ENCODE measurements at places on chromosomes 13 and 19.

DNA sequence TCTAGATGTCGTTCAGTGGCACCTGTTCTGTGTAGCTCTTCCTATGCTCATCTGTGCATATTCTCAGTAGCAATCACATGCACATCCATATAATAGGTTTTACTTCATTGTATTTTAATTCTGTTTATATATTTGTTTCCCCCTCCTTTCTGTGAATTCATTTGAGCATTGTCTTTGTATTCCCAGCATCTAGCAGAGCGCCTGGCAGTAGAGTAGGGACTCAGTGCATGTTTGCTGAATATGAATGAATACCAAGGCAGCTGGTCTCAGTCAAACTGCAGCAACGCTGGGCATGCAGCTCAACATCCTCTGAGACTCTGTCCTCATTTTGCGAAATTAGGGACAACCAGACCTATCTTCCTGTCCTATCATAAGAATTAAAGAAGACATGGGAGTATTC, 330.1 kb downstream of the SPRY2 start:
- DNase-seq: no peak

- peak; percentile 40 for DNase-seq
Observed at GRCh38 chr13:45446181-45446580, 18.6 kb upstream of the COG3 start.

GRCh38 chr19:5339198-5339949, 1.2 kb downstream of the PTPRS start:
- DNase-seq: no peak

DNA sequence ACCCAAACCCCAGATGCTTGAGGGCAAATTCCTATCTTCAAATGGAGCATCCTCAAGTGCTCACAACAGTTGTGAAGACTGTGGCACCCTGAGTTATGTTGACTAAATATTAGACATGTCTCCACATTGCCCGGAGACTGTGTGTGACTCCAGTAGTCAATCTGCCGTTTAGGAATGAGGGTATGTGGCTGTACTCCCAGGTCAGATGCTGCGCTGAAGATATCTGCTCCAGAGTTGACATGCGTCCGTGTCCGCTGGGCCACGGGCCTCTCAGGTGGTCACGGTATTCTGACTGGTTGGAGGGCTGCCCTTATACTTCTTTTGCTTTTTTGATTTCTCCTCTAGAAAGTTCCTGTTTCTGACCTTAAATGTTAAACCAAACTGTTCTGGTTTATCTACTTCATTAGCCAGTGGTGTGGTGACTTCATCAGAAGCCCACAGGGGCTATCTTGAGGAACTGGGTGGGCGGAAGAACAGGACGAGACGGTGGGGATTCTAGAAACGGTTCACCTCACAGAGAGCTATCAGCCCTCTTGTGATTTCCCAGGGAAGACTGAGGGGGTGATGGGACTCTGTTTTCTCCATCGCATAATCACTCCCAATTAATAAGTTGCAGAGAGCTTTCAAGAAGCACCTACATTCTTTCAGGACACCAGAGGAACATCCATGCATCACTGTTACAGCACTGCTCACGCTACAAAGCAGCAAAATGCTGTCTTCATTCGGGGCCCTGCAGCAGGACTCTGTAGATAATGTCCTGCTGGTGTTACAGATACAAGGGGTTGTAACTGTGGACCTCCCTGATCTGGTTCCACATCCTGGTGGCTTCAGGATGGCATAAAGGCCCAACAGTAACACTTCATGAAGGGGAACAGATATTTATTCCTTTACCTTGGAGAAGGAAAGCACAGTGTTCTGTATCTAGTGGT, 1.3 kb upstream of the LCP1 start:
- DNase-seq: no peak

DNA sequence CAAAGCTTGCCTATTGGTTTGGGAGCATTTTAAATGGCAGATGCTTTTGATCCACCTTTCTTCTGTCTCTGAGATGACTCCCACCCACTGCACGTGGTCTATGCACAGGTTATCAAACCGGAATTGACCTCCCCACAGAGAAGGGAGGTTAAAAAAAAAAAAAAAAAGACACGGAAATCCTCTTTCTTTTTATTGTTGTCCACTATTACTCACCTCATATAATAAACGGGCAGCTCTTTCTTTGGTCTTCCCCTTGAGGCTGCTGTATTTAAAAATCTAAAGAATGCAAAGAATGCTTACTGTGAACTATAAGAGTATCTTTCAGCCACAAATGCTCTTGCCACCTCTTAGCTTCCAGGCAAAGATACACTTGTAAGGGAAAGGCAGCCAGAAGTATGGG, 329.7 kb downstream of the NDFIP2 start:
- peak; percentile 29 for DNase-seq

- no peak for DNase-seq
Observed at GRCh38 chr13:20127562-20128458, 33.0 kb downstream of the GJA3 start.

GRCh38 chr19:54073829-54074228, 7.3 kb downstream of the TARM1 start:
- no peak for DNase-seq

DNA sequence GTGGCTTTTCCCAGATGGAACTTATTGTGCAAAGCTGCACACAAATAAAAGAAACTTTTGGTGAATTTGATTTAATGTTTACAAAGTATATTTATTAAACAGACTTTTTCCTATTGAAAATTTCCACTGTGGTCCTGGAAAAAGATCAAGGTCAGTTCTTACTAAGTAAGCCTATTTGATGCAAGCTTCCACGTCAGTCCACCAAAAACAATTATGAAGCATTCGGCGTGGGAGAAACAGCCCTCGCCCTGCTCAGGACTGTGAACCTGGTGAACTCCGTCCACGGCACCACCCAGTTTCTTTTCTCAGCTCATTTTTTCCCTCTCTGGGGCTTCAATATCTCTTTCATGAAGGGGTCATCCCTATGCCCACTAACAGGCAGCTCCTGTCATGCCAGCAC, 149.8 kb downstream of the EFNB2 start:
- no peak for DNase-seq

- no peak for DNase-seq
Observed at GRCh38 chr13:27259831-27260230, 8.5 kb downstream of the RPL21 start.

GRCh38 chr13:41915081-41915480, 45.8 kb downstream of the VWA8 start:
- no peak for DNase-seq

DNA sequence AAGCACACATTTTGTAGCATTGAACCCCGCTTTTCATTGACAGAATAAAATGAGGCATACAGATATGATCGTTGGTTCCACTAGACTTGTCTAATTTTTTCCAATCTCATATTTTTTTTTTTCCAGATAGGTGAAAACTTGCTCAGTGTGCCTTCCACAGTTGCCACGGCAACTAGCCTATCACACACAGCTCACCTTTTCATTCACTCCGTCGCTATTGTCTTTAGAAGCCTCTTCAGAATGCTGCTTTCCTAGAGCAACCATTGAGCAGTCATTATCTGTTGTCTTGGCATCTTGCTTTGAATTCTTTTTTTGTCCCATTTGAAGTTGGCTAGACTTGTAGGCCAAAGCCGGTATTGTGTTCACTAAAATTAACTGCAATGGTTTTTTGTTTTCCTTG, 37.7 kb upstream of the ESD start:
- no peak for DNase-seq

DNA sequence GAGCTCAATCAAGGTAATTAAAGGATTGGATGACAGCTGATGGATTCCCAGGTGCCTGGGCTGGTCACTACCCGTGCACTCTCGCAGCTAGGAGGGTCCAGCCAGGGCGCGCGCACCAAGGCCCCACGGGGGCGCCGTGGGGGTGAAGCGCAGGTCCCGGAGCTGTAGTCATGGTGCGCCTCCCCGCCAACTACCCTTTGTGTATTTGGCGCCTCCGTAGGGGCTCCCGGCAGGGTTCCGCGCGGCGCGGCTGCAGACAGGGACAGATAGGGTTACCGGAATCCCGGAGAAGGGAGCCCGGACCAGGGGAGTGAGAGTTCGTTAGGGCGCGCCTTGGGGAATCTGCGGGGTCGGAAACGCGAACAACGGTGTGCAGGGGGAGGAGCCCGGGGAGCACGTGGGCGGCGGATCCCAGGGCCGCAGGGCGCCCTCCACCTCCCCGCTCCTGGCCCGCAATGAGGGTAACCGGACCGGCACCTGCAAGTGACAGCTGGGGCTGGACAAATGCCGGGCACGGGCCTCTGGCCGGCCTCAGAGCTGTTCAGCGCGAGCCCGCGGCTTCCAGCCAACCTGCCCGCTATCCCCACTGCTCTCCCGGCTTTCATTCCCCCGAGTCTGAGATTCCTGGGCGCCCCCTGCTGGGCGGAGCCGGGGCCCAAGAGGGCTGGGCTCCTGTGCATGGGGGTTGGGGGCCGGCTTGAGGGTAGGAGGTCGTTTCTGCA, 3.4 kb upstream of the PRAM1 start:
- no peak for DNase-seq

DNA sequence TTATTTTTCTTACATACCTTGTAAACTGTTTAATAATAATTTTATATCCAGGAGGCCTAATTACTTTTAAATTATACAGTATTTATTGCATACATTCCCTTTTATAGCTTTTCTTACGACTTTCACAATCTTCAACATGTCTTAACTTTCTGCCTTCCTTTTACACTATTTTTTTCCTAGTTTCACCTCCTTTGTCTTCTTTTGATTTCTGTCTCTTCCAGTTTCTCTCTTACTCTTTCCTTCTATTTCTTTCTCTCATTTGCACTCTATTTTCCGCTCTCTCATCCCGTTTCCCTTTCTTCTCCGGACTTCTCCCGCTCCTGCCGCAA, 11.5 kb downstream of the ZNF552 start:
- no peak for DNase-seq

GRCh38 chr13:60282708-60283107, 114.3 kb upstream of the TDRD3 start:
- DNase-seq: no peak

DNA sequence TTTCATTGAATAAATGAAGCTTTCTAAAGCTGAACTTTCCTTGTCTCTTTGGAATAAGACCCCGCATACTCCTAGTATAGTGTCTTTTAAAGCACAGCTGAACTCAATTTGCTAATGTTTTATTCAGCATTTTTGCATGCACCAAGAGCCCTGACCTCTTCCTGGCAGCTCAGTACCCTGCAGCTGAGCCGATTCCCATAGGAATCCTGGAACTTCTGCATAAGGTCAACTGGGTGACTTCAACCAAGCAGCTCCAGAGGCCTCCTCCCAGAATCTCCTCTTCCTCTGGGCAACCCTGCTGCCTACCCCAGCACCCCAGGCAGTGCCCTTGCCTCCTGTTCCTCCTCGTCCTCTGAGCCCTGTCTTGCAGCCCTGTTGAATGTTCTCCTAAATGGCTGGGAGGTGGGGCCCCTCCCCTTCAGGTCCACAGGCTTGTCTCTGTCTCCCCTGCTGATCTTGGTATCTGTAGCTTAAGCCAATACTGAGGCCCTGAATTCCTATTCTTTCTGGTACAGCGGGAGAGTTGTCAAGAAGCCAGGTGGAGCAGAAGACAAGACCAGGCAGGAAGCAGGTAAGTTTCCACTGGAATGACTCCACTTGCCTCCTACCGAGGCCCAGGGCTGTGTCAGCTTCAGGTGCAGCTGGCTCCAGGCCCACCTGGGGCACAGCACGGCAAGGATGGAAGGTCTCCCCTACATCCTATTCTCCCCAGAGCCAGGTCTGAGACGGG, 23.6 kb upstream of the CCDC124 start:
- DNase-seq: no peak

- peak; percentile 13 for DNase-seq
Observed at GRCh38 chr19:16040642-16041041, 35.7 kb upstream of the TPM4 start.

GRCh38 chr13:75760131-75761021, 124.2 kb downstream of the LMO7 start:
- DNase-seq: no peak

DNA sequence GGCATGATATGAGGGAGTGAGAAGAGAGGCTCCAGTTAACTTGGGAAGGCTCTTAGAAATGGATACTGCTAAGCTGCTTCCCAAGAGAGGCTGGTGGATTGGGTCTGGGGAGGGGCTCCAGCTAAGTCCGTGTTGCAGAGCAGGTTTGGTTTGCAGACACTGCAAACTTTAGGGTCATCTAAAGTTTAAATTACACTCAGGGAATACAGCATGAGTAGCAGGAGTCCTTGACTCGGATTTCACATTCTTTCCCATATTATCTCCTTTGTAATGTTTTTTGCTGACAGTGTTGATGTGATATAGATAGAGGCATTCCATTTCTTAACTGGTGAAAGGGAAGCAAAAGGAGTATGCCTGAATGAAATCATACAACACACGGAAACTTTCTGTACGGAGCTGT, 31.9 kb downstream of the SGCG start:
- DNase-seq: no peak

- DNase-seq: no peak
Observed at GRCh38 chr19:38978326-38978689, 2.8 kb upstream of the FBXO17 start.

DNA sequence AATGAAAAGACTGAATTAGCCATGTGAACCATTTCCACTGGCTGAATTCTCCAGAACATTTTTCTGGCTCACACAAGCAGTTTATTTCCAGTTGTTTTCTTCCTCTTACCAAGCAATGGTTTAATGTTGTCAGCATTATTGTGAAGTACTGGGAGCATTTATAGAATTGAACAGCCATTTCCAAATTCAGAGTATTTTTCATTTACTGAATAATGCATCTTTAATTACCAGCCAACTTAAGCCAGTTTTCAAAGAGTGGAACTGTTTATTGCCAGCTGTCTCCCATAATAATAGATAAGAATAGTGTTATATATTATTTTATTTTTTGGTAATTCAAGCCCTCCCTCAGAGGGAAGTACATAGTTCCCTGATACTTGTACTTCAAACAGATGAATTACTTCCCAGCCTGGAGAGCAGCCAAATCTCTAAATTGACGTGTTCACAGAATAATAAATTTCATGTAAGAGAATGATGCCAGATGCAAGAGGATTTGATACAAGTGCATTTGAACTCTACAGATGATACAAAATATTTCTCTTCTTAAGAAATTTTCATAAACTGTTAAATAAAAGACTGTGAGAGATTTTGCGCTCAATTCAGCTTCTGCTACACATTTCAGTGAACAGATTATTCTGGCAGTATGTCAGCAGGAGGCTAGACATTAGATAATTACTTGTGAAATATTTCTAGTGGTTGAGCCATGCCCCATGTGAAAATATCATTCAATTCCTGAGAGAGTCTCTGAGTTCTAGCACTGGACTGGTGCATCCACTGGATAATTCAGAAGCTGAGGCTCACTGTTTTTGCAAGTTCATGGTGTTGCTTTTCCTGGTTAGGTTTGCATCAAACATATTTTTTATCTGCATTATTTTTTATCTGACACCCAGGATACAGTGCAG, 315.9 kb downstream of the SLC7A1 start:
- DNase-seq: no peak

- no peak for DNase-seq
Observed at GRCh38 chr19:49492573-49493405, 3.4 kb upstream of the RPS11 start.

DNA sequence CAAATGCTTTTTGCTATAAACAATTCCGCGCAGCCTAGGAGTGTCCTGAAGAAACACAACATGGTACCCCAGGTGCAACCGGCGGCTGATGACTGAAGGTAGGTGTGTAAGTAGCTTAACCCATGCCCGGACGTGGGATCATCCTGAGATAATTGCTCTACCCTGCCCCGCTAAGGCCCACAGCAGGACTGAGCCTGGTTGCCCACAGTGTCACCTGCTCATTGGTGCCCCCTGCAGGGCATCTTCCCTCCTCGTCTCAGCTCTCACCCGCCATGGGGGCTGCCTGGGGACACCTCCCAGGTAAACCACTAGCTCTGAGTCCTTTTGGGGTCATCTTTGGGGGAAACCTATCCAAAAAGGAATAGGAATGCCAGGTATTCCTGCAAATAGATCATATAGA, 22.3 kb downstream of the TMEM161A start:
- no peak for DNase-seq

- DNase-seq: no peak
Observed at GRCh38 chr13:78662467-78662866, 3.5 kb upstream of the OBI1 start.

Measured in AG09309 (cell line).